ENCODE measurements at places on chromosomes 11 and 22.

DNA sequence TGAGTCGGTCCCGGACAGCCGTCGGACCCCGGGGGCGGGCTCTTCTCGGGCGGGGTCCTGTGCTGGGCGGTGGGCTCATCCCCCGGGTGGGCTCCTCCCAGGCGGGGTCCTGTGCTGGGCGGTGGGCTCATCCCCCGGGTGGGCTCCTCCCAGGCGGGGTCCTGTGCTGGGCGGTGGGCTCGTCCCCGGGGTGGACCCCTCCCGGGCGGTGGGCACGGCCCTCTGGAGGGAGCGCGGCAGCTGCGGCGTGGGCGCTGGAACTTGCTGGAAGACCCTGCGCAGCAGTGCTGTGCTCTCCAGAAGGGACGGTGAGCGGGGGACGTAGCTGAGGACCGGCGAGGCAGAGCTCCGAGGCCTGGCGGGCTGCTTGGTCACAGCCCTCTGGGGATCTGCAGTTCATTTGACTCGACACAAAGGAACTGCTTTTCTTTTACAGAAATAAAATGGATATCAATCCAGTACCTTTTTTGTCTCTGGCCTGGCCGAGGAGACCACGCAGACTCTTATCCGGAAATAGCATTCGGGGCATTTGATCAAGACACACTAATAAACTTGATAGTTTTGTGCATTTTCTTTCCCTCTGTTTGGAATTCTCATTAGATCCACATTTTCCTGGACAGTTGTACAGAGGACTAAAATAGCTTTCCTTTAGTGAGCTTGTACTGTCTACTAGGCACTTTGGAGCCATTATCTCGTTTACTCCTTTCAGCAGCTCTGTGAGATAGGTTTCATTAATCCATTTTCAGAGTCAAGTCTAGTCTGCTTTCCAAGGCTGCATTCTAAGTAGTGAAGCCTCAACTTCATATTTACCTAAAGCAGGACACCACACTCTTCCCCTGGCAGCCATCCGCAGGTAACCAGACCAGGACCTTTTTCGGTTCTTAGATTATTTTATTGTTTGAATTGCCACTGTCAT is 812 bp downstream of the JAM3 start:
- DNase-seq: peak; percentile 3

DNA sequence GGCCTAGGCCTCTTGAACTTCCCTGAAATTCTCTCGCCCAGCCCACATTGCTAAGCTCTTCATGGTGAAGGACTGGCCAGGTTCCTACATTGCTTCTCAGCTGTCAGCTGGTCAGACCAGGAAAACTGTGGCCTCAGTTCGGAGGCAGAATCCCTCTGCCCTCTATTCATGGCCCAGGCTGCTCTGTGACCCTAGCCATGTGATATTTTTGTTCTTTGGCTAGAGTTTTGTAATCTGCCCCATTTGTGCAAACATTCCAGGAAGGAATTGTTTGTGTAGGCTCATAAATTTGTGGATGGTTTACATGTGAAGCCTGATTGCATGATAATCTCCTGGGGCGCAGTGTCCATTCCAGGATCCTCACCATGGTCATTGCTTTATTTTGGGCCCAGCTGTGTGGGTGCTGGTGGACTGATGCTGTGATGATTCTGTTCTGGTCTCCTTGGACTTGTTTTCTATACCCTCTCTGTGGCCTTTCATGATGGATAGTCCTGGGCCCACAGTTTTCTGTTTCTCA is 149.1 kb upstream of the E2F8 start:
- DNase-seq: no peak

GRCh38 chr11:5507933-5508305 is 1.8 kb downstream of the UBQLN3 start:
- DNase-seq: no peak

GRCh38 chr11:69734841-69735240 is 31.0 kb upstream of the FGF19 start:
- DNase-seq: no peak

DNA sequence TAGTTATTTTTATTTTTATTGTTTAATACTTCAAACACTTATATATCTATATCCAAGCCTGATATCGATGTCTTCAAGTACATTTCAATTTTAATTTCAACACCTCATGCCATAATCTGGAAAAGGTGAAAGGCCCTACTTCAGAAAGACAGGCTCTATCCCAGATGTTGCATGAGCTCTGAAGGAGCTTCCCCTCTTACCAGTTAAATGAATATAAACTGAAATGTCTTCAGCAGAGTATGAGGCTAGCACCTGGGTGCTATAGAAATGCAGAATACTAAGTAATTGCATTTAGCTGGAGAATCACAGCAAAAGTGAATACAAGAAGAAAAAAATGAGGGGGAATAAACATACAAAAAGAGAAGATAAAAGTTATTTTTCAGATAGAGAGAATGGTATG is 11.5 kb upstream of the GRIA4 start:
- DNase-seq: no peak

GRCh38 chr11:77092382-77092781 is 10.3 kb upstream of the OMP start:
- no peak for DNase-seq

GRCh38 chr11:57339328-57339727 is 1.2 kb downstream of the P2RX3 start:
- no peak for DNase-seq

DNA sequence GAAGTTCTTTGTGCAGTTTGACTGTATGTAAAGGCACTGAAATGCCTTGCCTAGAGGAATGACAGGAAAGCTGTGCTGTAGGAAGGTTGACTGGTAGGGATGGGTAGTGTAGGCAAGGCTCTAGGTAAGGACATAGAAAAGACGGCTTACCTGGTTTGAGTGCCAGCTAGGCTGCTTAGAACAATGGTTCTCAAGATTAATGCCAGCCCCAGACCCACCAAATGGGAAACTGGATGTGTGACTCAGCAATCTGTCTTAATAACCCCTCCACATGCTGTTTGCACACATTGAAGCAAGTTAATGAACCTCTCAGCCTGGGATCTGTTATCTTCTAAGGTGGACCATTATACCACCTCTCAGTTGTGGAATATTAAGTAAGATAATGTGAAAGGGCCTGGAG is 3.7 kb downstream of the RPS3 start:
- no peak for DNase-seq

DNA sequence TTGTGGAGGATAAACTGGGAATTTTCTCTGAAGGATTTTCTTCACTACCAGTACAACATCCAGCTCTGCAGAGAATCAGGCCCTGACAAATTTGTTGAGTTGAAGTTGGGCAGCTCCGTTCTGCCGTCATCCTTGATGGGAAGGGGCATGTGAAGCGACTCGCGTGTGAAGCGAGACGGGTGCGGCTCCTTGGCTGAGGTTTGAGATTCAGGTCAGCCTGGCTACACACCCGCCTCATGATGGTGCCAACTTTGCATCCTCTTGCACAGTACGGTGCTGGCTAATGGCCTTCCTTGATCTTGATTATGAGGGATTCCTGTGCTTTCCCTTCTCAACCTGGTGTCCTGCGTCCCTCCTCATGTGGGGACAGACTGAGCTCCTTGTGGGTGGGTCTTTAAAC is 19.7 kb upstream of the CDC42EP2 start:
- DNase-seq: no peak

DNA sequence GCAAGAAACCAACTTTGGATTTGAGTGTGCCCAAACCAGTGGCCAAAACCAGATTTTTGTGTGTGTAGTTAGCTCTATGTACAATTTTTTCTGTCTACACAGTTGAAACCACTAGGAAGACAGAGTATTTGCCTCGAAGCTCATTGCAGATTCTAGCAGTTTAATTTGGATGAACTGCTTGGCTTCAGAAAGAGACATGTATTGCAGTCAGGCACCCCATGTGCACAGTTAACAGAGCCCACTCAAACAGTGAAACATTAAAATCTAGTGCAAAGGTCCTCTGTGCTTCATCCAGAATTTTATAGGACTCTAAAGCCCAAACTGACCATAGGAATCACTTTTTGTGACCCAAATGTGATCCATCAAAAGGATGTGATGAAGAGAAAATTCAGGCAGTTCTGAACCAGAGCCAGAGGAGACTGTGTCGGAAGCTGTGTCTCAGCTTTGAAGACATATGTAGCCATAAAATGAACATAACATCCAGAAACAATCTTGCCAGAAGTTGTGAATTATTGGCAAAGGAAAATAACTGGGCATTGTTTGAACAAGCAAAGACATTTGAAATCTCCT is 82.7 kb downstream of the PANX1 start:
- no peak for DNase-seq

DNA sequence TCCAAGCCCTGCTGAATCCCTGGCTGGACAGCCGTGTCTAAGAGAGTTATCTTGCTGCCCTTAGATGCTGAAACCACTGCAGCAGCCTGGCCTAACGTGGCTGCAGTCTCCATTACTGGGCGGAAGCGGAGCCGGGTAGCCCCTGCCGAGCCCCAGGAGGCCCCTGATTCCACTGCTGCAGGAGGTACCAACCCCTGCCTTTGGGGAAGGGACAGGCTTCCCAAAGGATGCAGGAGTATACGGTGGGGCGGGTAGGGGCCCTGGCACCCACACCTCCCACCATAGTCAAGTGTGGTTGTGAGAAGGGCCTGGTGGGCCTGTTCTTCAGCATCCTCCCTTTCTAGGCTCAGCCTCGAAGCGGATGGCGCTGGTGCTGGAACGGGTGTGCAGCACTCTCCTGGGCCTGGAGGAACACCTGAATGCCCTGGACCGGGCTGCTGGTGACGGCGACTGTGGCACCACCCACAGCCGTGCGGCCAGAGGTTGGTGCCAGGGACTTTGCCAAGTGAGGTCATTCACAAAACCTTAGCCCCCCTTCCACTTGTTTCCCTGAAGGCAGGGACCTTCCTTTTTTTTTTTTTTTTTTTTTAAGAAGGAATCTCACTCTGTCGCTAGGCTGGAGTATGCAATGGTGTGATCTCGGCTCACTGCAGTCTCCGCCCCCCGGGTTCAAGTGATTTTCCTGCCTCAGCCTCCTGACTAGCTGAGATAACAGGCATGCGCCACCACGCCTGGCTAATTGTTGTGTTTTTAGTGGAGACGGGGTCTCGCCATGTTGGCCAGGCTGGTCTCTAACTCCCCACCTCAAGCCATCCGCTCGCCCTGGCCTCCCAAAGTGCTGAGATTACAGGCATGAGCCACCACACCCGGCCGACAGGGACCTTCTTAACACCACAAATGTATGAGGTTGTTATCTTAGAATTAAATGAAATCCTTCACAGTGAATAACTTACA is 11.0 kb downstream of the TKFC start:
- no peak for DNase-seq

DNA sequence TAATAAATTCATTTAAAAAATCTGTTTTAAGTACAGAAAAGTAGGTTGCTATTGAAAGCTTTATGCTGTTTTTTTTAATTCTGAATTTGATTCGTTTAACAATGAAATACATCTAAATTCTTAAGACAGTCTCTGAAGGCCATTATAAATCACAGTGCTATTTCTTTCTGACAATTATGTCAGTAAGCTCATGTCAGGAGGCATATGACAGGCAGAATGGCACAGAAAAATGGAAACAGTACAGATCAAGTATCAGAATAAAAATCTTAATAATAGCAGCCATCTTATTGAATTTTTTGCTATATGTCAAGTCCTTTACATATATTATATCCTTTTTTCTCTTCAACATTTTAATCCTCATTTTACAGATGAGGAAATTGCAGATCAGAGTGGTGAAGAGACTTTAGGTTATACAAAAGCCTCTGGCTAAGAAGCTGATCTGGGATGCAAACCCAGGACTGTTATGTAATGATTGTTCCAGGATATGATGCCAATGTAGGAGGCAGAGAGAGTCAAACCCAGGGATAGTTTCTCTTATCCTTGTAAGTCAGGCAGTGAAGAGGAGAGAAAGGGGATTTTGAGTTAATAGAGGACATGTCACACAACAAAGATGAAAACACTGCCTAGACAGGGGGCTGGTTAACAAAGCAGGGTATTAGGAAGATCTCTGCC is 283.1 kb upstream of the CCDC90B start:
- no peak for DNase-seq

DNA sequence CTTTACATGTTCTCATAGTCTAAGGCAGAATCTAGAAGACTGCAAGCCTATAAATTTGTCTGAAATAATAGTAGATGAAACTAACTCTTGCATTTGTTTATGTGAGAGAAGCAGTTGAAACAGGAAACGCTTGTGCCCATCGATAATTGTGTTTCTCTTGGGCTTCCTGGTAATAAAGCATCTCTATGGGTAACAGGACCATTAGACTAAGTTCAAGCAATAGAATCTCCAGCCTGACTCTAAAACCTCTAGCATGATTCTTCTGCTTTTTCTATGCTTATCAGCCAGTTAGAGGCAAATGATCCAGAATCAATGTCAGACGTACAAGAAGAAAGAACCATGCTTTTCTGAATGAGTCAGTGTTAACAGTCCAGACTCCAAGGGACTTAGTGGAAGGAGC is 1734.4 kb downstream of the LRRC4C start:
- DNase-seq: no peak

GRCh38 chr11:125348674-125349309 is 147.3 kb downstream of the FEZ1 start:
- DNase-seq: no peak

DNA sequence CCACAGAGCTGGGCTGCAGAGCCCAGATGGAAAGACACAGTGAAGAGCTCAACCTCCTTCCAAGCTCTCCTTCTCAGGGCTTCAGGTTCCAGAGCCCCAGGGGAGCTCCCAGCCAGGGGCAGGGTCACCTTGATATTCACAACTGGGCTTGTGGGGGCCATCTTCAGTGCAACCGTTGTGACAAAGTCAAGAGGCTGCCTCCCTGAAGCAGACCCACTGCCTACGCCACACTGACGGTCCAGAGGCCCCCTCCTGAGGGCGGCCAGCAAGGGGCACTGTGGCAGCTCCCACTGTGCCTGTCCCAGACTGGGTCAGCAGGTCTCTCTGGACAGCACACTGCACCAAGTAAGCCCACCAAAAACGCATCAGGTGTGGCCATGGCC is 84.1 kb downstream of the DGCR2 start:
- no peak for DNase-seq

DNA sequence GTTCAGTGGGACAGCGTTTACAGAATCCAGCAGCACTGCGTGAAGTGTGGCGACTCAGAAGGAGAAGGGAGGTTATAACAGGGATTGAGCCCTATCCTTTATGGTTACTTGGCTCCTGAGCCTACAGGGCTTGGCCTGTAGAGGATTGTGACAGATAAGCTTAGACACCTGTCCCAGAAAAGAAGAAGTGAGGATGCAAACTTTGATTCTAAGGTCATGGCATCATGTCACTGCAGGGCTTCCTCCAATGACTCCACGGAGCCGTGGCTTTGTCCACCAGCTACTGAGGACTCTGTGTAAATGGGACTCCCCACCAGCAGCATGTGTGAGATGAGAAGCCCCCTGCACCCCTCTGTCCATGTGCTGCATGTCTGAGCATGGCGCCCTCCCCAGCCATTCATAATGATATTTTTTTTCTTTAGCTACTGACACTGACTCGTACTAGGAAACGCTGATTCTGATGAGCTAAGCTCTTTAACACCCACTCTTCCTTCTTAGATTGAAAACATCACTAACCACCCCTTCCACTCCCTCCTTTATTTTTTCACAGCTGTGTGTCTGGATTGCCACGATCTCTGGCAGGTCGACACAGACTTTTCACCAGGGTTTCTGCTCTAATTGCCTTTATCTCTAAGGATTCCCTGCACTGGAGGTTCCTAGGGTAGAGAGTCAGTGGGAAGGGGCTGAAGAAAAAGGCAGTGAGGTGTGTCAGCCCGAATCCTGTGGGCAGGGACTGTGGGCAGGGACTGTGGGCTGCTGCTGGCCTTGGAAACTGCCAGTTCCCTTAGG is 65.5 kb upstream of the TTC12 start:
- DNase-seq: no peak

- no peak for DNase-seq
These were observed 659.4 kb downstream of the TBC1D22A start for GRCh38 chr22:47421846-47422245.

Measured in NCI-H748 treated with DMSO at 0.1 percent for 48 hours (cell line).